Cortex of kidney (tissue), 1 donor: ENCODE measurements at places on chromosomes 3 and 15.

GRCh38 chr15:55628369-55628730, 40.2 kb upstream of the PYGO1 start:
- DNase-seq: no peak

DNA sequence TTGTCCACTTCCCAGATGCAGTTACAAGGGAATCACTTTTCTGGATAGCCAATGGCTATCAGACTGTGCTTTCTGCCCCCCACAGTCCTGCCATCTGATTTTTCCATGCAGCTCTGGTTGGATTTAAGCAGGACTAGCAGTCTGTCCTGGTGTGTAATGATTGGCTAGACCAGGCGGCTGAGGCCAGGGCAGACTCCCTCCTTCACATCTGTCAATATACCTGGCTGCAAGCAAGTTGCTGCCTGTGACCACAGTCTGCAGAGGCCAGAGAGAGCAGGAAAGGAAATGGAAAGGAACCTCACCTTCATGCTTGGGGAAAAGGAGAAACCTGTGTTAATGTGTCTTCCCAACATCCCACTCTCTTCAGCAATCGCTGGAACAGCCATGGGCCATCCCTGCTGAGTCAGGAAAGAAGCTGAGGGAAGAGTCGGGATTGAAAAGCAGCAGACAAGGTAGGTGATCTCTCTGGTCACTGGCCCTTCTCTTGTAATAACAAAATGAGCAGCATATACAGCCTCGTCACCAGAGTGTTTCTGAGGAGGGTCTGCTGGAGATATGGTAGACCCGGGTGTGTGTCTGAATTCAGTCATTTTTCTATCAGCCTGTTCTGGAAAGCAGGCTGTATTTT, 126.7 kb upstream of the PHLDB2 start:
- no peak for DNase-seq

- DNase-seq: no peak
Measured at GRCh38 chr3:188605905-188606304, 451.9 kb downstream of the LPP start.

- no peak for DNase-seq
Measured at GRCh38 chr3:100802126-100802525, 92.8 kb downstream of the TFG start.

DNA sequence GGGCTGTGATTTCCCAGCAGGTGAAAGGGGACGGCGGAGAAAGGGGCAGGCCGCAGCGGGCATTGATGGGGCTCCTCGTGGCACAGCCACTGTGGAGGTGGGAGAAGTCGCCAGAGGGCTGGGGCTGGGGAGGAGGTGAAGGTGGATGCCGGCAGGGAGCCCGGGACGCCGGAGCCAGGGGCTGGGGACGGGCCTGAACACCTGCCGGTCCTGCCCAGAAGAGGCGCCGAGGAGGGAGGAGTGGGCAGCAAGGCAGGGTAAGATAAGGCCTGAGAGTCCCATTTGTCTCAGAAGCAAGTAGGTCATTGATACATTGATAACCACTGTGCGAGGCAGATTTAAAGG, 571 bp upstream of the RARRES1 start:
- DNase-seq: no peak

- no peak for DNase-seq
Measured at GRCh38 chr3:181541414-181541813, 170.3 kb upstream of the SOX2 start.

- no peak for DNase-seq
Measured at GRCh38 chr15:47685141-47685870, 32.0 kb upstream of the SEMA6D start.
